Upper lobe of left lung (tissue), 6 donors: ENCODE measurements at places on chromosomes 6 and 20. TPM values are rescaled to one million over a fixed set of nuclear protein-coding genes. Genes with fewer than 3 reads are reported as not detected.

GRCh38 chr6:80939898-80940297 is 812.6 kb downstream of the TENT5A start:
- no peaks in the 10 kb centered on the region for H3K36me3 ChIP-seq
- no peak overlapping the region for H3K4me3 ChIP-seq
- DNase-seq, result no peak
- H3K4me1 ChIP-seq, result no peaks in the 10 kb centered on the region

GRCh38 chr6:118579786-118580185 is 31.7 kb downstream of the PLN start:
- no peak for DNase-seq
- no peaks in the 10 kb centered on the region for H3K36me3 ChIP-seq
- H3K4me3 ChIP-seq, result no peak overlapping the region
- H3K4me1 ChIP-seq, result peaks cover 11% of the 10 kb centered on the region
- no peaks in the 10 kb centered on the region for H3K27me3 ChIP-seq
- H3K27ac ChIP-seq, result no peak overlapping the region

Gene TFAP2C
- 9.4 TPM for total RNA-seq

Gene SLC22A2
- not detected for total RNA-seq

Gene PSORS1C1
- 7.9 TPM for total RNA-seq
